ENCODE measurements at places on chromosomes 5 and 9.

DNA sequence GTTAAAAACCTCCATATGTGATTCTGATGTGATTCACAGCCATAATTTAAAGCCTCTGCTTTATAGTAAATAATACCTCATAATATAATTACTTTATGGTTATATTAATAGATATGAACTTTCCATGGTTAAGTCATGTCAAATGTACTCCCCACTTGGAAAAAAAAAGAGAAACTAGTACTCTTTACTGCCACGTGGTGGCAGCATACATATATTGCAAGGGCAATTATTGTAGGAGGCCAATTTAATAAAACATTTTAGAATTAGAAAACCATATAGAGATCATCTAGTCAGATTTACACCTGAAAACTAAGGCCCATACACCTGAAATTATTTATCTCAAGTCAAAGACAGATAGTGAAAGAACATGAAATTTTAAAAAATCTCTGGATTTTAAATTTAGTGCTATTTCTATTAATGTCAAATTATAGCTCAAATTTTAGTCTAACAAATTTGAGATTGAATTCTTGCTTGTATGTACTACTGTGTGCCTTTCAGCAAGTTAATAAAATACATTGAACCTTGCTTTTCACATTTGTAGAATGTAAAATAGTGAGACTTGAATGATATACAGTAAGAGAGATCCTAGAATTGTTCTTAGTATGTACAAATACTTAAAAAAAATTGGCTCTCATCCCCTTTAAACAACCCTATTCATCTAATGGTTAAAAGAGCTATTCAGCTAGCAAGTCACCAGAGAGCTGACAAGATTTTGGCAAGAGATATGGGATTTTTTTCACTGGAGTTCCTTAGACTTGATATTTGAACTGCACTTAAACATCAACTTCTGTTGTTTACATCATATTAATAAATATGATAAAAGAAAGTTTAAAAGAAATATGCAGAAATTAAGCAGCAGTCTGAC is 603.8 kb downstream of the TLE4 start:
- no peak for DNase-seq

DNA sequence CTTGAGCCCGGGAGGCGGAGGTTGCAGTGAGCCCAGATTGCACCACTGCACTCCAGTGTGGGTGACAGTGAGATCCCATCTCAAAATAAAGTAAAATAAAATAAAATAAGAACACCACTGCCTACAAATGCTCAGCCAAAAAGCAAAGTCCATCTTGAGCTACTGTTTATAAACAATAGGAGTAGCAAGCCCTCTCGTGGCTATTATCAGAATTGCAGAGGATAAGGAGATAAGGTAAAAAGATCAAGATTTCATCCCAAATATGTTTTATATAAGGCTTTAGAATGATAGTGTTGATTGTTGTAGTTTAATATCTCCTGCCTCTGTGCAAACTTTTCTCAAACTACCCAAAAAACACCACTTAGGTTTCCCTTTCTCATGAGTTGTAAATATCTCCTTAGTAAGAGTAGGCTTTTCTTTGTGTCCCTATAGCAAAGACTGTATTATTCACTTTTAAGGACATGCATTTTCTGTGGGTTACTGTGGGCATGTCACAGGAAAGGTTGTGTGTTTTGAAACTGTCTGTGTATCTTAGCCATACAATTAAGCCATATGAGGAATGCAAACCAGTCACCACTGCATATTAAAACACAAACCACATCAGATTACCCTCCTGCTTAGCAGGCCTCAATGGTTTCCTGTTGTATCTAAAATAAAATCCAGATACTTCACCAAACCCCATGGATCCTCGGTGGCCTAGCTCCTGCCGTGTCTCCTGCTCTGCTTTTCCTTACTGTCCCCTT is 31.8 kb upstream of the CKS2 start:
- DNase-seq, result no peak

DNA sequence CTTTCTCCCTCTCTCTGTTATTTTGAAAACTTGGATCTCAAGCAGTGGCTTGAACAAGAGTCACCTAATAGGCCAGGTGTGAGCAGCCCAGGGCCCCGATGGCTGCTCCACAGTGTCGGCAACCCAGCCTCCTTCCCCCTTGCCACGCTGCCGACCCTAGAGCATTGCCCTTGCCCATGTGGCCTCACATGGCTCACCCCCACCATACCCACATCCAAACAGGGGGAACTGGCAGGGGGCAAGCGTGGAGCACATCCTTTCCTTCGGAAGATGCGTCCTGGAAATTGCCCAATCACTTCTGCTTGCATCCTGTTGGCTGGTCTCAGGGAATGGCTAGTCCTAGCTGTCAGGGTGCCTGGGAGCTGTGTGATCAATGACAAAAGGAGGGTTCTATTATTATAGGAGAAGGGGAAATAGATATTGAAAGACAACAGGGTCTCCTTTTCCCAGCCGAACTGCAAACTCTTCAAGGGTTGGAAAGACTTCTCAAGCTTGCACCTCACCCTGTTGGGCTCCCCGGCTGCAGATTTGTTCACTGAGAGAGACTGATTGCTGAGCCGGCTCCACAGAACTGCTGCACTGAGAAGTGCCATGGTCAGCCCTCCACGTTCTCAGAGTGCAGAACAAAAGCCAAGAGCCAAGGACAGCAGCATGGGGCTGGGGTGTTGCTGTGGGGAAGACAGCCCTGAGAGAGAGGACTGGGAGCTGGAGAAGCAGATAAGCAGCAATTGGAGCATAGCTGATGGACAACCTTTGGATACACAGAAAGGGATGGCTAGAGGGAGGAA is 8.3 kb upstream of the TIFAB start:
- no peak for DNase-seq

- DNase-seq, result no peak
Measured at GRCh38 chr9:123251741-123252140, 16.6 kb downstream of the STRBP start.

- no peak for DNase-seq
Measured at GRCh38 chr5:92527311-92528078, 1053.5 kb downstream of the NR2F1-AS1 start.

DNA sequence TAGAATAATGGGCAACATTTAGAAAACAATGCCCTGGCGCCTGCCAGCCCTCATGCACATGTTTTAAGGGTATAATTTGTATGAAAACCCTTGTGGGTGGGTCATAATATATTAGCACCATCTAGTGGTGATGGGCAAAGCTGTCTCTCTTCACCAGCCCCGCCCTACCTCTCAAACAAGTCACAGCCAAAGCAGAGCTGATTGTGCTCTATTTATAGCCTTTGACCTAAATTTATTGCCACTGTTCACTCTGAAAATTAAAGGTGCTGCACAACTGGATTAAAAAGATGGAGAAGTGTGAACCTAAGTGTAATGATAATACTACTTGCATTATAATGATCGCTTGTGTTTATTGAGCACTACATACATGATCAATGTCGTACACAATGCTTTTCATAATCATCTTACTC is 131.9 kb upstream of the ANKH start:
- DNase-seq, result peak; percentile 46

DNA sequence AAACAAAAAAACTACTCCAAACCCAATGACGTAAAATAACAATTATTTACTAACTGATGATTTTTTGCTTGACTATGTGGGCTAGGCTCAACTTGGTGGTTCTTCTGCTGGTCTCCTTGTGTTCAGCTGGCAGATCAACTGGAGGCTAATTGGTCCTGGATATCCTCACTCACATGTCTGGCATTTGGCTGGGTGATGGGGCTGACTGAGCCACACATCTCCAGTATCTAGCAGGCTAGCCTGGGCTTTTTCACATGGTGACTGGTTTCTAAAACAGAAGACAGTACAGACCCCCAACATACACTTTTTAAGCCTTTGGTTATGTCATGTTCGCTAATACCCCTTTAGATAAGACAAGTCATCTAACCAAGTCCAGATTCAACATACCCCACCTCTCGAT is 104.7 kb upstream of the PRRC1 start:
- DNase-seq, result no peak

DNA sequence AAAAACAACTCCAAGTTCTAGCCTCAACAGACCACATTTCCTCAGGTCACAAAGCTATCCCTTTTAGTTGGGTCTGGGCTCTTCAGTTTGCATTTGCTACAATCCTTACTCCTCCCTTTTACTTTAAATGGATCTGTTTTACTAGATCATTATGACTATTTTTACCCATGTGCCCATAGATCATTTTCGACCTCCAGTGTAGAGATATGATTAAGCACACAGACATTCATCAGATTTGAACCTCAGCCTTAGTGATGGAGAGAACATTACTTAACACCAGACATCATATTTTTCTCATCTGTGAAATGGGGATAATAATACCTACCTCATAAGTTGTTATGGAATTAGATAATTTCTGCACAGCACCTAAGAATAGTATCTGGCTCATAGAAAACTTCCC is 141.9 kb downstream of the NPR3 start:
- no peak for DNase-seq

GRCh38 chr9:136060671-136061371 is 34.3 kb downstream of the NACC2 start:
- DNase-seq, result no peak

DNA sequence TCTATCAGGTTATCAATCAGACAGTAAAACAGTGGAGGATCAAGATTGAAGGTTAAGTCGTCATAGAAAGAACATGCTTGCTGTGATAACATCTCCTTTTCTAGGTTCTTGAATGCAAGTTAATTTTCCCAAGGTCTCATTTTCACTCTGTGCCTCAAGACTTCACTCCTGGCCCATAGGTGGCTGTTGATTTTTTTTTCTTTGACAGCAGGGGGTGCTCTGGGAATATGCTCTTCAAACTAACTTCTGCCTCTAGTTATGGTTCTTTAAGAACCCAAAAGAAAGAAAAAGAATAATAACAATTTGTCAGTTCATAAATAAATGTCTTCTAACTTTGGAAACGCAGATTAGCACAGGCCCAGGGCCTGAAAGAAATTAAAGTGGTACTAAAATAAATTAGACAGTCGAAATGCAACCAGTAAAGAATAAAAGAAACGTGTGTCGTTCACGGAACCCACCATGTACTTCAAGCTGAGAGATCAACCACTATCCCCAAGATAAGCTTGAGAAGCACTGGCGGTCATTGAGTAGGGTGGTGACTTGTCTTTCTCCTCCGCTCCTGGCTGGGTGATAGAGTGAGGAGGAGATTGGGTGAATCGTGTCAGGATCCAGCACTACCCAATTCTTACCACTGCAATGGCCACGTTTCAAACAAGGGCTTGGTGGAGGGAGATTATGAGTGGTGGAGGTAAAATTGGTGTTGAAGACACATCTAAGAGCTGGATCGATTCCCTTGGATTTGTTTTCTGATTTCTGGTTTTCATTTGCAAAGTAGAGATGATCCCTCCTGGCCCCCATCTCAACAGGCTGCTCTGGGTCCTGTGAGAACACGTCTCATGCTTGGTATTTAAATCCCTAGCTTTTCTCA is 93.4 kb upstream of the IRX4 start:
- DNase-seq, result no peak

DNA sequence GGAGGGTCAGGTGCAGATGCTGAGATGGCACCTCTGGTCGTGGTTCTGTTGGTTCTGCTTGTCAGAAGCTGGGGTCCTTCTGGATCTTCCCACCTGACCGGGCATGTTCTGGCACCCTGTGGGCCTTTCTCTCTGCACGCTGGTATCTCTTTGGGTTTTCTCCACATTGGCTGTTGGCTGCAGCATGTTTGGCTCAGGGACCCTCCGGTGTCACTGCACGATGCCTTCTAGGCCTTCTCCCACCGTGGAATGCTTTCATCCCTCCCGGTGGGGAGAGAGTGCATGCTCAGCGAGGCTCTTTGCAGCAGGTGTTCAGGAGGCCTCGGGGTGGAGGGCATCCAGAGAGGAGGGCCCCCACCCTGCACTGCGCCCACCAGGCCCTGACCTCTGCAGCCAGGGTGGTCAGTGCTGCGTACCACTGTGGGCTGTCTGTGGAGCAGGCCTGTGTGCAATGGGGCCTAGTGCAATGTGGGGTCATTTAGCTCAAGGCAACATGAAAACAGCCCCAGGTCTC is 119.4 kb downstream of the WNK2 start:
- DNase-seq, result no peak

GRCh38 chr5:175082866-175083590 is 358.6 kb downstream of the MSX2 start:
- DNase-seq, result no peak

GRCh38 chr9:134661791-134662142 is 20.2 kb downstream of the COL5A1 start:
- DNase-seq, result no peak

- DNase-seq, result no peak
Measured at GRCh38 chr9:78682216-78682615, 385.3 kb downstream of the PSAT1 start.

DNA sequence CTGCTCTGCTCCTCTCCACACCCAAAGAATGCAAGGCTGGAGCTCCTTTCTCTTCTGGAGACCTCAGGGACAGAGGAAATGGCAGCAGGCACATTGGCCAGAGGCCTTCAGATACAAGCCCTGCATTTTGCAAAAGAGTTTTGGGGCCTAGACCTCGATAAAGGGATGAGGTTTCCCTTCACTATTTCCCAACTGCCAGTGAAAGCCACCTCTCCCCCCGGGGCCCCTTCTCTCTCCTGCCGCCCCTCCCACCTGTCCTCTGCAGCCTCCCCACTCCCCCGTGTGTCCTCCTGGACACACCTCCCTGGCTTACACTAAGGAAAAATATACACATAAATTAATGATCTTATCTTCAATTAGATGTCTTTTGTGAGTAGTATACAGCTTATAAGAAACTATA is 21.3 kb upstream of the LMNB1 start:
- no peak for DNase-seq
